Stimulated activated CD4-positive, alpha-beta T cell treated with anti-CD3 and anti-CD28 coated beads, Interleukin-4, amount 100 ng/mL, for 48 hours (primary cell): ENCODE measurements at places on chromosomes 5 and 9.

GRCh38 chr9:131982102-131982501, 97.6 kb downstream of the MED27 start:
- DNase-seq, result no peak

DNA sequence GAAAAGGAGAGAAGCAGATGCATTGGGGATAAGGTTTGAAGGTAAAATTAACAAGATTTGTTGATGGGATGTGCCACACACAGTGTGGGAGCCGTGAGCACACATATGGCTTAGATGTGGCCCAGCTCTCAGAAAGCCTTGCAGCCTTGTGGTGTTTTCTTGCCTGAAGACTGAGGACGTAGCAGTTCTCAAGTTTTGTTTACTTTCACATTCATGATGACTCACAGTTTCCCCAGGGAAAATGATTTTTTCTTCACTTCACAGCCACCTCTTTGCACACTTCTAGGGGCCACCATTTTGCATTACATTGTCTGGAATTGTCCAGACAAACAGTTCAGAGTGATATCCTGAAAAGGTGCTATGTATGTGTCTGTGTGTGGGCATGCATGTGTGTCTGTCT, 126.2 kb downstream of the BASP1 start:
- no peak for DNase-seq

DNA sequence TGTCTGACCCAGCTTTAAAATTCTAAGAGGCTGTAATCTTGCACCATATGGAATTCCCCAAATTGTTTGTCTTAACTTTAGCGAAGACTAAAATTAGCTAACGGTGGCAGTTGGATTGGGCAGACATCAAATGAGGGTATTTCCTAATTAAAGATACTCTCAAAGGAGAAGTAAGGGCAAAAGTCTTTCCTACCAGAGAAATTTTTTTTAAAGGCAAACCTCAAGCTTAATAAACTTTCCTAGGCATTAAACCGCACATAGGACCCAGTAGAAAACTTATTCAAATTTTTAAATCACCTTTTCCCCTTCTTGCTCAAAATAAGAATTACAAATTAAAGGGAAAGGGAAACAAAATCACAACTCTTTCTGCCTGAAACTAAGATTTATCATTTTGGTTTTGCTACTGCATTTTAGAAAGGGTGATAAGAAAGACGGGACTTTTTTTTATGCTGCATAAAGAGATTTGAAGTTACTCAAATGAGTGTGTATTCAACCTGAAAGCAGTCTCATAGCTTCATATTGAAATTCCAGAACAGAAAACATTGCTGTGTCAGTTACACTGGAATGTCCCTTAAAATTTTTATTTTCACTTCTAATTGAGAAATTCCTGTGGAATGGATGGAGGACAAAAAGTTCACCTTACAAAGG, 189.1 kb upstream of the PTGER4 start:
- DNase-seq, result no peak

DNA sequence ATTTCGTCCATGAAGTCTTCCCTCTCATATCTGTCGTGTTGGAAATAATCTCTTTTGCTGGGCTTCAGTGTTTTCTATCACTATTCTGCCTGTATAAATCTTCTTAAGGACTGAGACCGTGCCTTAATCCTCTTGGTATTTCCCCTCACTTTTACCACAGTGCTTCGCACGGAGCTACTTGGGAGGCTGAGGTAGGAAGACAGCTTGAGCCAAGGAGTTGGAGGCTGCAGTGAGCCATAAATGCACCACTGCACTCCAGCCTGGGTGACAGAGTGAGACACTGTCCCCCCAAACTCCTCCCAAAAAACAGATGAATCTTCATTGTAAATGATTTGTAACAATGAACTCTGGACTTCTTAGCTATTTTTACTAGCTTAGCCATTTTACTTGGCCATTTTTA, 57.8 kb downstream of the PHAX start:
- DNase-seq, result no peak

- DNase-seq, result no peak
Observed at GRCh38 chr5:116358911-116359418, 215.7 kb downstream of the SEMA6A start.

DNA sequence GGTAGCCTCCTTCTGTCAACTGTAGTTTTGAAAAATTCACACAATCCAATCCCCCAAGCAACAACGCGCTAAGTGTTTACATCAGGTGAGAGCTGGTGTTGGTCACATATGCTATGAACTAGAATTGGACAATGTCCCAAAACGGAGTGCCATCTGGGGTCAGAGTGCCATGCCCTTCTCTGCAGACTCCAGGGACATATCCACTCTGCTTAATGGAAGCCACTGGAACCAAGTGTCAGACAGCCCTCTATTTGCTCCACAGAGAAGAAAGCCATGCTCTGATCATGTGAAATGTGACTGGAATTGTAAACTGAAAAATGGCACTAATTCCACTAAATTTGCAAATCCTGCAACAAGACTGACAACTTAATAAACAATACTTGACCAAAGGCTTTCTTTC, 12.2 kb downstream of the ABCA1 start:
- DNase-seq, result no peak

DNA sequence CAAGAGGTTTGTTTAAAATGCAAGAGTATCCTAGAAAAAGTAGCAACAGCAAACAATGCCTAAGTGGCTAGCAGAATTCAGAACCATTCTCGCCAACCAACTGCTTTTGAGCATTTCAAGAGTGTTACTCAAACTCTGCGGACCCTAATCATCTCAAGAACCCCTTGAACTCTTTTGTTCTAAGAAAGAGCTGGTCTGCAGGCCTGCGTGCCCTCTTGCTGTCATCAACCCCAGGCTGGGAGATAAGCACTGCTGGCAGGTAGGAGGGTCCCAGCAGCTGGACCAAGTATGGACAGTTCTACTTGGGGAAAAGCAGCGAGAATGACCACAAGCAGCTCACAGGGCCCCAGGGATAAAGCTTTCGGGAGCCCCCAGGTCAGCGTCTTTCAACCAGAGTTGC, 38.3 kb downstream of the MYO10 start:
- no peak for DNase-seq

GRCh38 chr5:104955479-104955878, 1392.9 kb upstream of the NUDT12 start:
- DNase-seq, result no peak

DNA sequence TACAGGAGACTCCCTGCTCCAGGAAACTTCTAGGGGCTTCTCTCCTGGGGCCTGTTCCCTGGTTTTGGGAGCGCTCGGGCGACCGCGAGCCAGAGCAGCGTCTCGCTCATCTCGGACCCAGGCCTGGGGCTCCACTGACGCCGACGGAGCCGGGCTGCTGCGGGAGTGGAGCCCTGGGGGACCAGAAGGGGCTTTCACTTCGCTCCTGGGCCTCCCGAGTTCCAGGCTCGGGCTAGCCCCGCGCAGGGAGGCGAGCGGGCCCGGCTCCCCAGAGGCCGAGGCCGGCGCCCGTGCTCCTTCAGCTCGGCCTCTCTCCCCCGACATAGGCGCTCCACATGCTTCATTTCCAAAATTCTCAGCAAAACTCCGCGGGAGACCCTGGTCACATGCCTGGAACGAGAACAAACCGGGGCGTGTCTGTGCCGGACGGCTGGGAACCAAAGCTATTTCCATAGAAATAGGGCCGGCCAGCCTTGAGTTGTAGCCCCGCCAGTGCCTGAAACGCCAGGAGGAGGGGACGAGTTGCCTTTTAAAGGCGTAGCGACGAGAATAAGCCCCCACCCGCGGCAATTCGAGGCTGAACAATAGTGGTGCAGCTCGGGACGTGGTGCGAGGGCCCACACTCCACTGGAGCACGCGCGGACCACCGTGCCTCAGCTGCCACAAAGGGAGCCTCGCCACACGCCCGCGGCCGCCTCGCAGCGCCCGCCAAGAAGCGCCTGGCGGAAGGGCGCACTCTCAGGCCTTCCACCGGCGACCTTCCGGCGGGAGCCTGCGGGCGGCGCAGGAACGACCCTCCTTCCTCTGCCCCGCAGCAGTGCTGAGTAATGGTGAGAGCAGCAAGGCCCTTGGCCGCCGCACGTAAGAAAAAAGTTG, 1.1 kb upstream of the G3BP1 start:
- peak; percentile 56 for DNase-seq

- no peak for DNase-seq
Observed at GRCh38 chr9:36893911-36894310, 140.2 kb downstream of the PAX5 start.

DNA sequence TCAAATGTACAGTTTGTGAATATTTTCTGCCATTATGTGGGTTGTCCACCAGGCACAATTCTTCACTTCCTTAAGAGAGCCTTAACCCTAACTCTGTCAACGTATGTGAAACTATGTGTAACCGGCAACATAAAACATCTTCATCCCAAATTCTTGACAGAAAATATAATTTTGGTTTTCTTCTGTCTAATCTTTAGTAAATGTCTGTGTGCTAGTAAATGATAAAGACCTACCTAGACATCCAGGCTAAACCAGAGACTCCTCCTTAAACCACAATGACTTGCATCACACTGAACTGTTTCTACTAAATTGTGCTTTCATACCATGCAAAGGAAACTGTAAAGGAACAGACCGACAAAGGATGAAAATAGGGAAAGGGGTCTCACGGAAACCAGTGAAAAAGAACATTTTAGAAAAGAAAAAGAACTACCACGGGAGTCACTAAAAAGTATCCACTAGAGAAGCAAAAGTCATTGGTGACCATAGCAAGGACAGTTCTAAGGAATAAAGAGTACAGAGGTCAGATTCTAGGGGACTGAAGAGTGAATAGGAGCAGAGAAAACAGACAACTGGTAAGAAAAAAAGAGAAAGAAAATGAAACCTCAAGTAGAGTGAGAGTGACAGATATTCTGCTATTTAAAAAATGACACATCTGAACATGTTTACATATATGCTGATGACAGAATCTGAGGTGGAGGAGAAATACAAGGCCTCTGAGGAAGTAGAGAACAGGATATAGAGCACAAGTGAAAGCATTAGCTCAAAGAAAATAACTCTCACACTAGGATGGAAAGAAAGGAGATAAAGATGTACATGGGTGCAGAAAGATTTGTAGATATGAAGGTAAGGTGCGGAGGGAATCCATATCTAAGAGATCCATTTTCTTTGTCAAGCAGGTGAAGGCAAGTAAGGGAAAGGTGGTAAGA, 49.4 kb downstream of the FNIP1 start:
- DNase-seq, result no peak

GRCh38 chr5:14777932-14778791, 93.4 kb downstream of the ANKH start:
- no peak for DNase-seq

DNA sequence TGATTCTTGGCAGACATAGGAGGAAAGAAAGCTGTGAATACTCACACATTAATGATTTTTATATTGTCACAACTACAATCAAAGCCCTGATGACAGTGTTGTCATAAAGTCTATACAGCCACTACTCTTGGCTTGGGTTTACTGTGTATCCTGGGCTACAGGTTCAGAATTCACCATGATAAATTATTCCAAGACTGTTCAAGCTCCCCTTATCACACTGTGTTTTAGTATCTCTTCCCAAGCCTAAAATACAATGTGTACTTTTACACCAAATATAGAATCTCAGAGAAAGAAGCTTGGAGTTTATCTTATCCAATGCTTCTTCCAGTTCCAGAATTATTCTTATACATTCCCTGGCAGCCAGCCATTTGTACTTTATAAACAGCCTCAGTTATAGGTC, 127.7 kb upstream of the PPP1R2B start:
- no peak for DNase-seq

GRCh38 chr5:65876496-65876895, 49.9 kb upstream of the ERBIN start:
- no peak for DNase-seq

GRCh38 chr5:127943061-127943371, 140.6 kb upstream of the SLC12A2 start:
- no peak for DNase-seq

DNA sequence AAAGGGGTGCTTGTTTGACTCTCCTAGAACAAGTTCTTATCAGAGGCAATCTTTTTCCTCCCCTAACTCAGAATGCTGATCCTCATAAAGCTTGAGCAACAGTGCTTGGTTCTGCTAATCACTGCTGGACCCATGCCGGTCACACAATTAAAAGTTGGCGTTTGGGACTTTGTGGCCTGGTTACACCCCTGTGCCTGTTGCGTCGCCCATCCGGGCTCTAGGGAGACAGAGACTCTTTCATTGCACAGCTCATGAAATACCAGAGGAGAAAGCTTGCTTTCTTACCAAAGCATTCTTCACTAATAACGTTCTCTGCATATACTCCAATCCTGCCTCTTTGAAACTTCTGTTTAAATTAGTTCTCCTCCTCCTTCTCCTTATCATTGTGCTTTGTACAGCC, 301.1 kb downstream of the NR3C1 start:
- DNase-seq, result no peak
